ENCODE measurements at places on chromosomes 4 and X. TPM values are rescaled to one million over a fixed set of nuclear protein-coding genes. Genes with fewer than 3 reads are reported as not detected.

The GRIA2 gene
- total RNA-seq, result not detected

The HTN1 gene
- not detected for total RNA-seq

The GYPA gene
- 0.09 TPM for total RNA-seq

The PRR32 gene
- not detected for total RNA-seq

The ARSJ gene
- 6.6 TPM for total RNA-seq

The GC gene
- total RNA-seq, result 1.9 TPM

The CHM gene
- 18.1 TPM for total RNA-seq

The DNAAF6 gene
- not detected for total RNA-seq

The POU4F2 gene
- total RNA-seq, result not detected

The DAPP1 gene
- total RNA-seq, result not detected

The CTAG2 gene
- not detected for total RNA-seq

The RRH gene
- total RNA-seq, result not detected

The FAM13A gene
- 14.6 TPM for total RNA-seq

The PABPC1L2B gene
- total RNA-seq, result 1.7 TPM

The PWWP3B gene
- 0.52 TPM for total RNA-seq

The TSPAN6 gene
- total RNA-seq, result 50.5 TPM

The JADE3 gene
- total RNA-seq, result 19.2 TPM

The ADH1C gene
- total RNA-seq, result 0.23 TPM

The SMR3A gene
- not detected for total RNA-seq

The CTAG1B gene
- total RNA-seq, result not detected

The TMEM47 gene
- 15.7 TPM for total RNA-seq

The PNCK gene
- 8.6 TPM for total RNA-seq

The TEX13C gene
- total RNA-seq, result 0.26 TPM

The AFAP1 gene
- 23.6 TPM for total RNA-seq

The FAM9B gene
- total RNA-seq, result not detected

The PDS5A gene
- total RNA-seq, result 64.6 TPM

The SERPINA7 gene
- not detected for total RNA-seq

The GASK1B gene
- total RNA-seq, result 0.23 TPM

The RNF175 gene
- total RNA-seq, result 5.4 TPM

Data from WTC11 (cell line).